SK-MEL-5 (cell line): ENCODE measurements at places on chromosomes 3 and 15. TPM values are rescaled to one million over a fixed set of nuclear protein-coding genes. Genes with fewer than 3 reads are reported as not detected.

The ADAMTS9 gene
- total RNA-seq: 0.11 TPM in 1 of 2 replicates, not detected in the other

The TRPM1 gene
- total RNA-seq: 105 and 109 TPM in 2 replicates

- no peak for DNase-seq
Measured at GRCh38 chr3:15064299-15064834, 748 bp downstream of the MRPS25 start.

The SLC24A5 gene
- 423 and 457 TPM in 2 replicates for total RNA-seq

GRCh38 chr3:106092792-106093191, 224.0 kb upstream of the CBLB start:
- DNase-seq: no peak

The EXD1 gene
- 0.51 TPM in 1 of 2 replicates, not detected in the other for total RNA-seq

DNA sequence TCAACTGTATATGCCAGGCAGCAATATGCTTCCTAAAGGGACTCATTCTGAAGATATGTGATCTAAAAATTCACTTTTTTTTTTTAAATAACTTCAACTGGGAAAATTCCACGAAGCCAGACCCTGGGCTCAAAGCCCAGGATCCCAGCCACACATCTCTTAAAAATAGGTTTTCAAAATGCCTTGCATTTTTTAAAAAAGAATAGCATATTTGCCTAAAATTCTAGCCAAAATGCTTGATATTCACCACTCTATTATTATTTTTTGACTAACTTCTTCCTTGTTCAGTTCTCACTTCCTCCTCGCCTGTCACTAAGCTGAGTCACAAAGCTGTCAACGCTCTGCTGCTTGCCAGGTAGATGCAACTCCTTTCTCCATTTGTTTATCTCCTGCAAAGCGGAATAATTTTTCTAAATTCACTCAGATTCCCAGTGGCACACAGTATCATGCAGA, 28.0 kb upstream of the VGLL4 start:
- DNase-seq: no peak

GRCh38 chr3:4552811-4553210, 59.7 kb downstream of the ITPR1 start:
- no peak for DNase-seq
